ENCODE measurements at places on chromosomes 12 and 14.

DNA sequence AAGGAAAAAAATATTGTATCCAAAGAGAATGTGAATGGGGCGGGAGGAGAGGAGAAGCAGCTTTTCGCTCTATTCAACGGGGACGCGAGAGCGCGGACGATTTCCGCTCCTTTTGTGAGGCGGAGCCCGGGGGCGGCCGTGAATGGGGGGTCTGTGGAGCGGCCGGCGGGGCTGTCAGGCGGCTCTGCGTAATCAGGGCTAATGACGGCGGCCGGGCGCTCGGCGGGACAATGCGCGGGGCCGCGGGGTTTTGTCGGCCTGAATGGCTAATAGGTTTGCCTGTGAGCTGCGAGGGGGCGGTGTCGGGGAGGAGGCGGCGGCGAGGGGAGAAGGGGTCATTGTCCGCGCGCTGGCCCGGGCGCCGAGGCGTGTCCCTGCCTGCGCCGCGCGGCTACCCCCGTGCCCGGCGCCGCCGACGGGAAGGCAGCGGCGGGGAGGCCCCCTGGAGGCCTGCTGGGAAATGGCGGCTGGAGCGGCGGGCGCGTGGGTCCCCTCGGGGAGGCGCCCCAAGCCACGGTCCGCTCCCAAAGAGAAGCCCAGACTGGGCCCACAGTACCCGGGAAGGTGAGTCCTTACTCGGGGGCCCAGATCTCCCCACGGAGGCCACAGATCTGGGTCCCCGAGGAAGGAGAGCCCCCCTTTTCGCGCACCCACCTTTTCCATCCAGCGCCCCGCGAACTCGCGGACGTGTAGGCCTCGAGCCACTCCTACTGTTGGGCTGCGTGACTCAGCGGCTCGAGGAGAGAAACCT, 6.0 kb downstream of the SIX6 start:
- DNase-seq, result peak; percentile 59

- no peak for DNase-seq
These were observed 30.8 kb upstream of the RESF1 start for GRCh38 chr12:31928246-31929026.

- peak; percentile 4 for DNase-seq
These were observed 54.6 kb upstream of the CCDC175 start for GRCh38 chr14:59631237-59631636.

DNA sequence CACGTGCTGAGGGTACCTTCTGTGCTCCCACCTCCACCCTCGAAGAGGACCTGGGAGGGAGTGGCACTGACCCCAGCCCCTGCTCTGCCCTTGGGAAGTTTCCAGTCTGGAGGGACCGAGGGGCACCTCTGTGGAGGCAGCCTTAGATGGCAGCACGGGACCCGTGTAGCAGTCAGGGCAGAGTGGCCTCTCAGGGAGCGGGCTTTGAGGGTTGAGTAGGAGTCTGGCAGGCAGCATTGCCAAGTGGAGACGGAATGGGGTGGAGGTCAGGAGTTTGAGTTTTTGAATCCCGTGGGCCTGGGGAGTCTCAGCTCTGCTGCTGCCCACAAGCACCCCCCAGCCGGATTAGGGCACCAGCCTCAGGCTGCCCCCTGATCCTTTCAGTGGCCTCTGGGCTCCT, 21.6 kb downstream of the KIF26A start:
- no peak for DNase-seq

DNA sequence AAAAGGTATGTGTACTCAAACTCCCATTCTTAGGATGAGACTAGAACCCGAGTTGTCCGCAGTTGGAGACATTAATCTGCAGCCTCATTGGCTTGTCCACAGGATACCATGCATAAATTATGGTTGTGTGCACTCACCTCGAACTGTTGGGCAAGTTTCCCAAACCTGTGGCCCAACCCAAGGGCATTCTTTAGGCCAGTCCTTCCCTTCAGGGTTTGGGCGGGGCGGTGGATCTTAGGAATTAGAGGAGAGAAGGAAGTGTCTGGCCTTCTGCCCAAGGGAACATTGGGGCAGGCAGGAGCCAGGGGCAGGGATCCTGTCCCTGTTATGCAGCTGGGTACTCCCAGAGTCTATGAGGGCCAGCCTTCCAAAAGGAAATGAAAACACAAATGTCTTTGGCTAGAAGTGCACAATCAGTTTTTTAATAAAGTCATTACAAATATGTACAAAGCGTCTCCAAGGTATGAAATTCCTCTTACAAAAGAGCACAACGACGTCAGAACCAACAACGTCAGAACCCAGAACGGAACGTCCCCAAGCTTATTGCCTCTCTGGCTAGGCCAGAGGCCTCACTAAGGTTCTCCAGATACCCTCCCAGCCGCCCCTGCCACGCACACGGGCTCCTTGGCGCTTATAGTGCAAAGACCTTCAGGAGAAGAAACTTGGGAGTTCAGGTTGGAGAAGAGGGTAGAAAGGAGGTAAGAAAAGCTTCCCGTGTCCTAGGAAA, 25.3 kb downstream of the HRK start:
- no peak for DNase-seq

DNA sequence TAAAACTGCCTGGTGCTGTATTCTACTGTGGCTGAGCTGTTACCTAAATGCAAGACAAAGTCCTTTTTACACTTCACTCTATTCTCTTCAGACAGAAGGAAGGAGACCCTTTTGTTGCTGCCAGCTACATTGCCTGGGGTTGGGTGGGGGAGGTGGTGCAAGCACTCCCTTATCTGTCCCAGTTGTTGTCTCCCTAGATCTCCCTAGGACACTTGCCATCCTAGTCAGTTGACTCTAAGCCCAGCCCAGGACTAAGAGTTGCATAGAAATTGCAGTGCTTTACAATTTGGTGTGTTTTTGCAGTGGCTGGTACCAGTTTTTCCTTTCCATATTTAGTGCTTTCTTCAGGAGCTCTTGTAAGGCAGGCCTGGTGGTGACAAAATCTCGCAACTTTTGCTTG, 35.1 kb downstream of the SCYL2 start:
- no peak for DNase-seq

DNA sequence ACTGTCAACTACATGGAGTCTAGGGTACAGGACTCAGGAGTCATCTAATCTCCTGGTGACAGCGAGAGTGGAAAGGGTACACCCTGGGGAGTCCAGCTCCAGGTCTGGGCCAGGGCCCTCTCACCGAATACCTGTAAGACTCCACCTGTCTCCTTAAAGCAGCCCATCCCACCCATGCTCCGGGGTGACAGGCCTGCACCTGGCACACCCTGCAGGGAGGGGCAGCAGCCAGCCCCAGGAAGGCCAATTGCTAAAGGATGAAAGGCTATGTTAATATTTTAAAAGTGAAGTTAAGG, 45.5 kb downstream of the STX2 start:
- no peak for DNase-seq

GRCh38 chr12:26696613-26697092, 136.3 kb downstream of the ITPR2 start:
- DNase-seq, result no peak

DNA sequence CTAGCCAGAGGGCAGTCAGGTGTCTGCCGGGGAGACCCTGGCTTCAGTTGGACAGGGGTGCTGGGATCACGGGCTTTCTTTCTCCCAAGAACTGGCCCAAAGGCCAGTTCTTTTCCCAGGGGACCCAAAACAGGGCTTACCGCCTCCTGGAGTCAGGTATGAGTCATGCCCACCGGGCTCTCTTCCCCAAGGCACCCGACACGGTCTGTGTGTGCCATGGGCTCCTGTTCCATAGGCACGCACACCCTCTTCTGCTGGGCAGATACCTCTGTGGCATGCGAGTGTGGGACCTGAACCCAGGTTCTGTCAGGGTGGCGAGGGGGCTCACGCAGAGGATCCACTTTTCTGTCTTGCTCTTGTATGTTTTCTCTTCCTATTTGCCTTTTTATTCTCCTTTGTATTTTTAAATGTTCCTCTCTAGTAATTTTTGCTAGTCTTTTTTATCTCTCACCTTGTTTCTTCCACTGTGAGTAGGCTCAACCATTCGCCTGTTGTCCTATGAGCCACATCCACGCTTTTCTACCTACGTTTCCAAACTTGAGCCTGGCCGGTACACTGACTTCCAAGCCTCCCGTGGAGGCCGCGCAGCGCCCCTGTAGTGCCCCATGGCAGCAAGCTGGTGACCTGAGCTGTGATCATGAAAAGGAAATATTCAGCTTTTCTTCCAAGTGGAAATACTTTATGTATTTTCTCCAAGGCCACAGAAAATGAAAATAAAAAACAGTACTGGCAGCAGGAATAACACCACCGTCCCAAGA, 362.2 kb downstream of the CACNA1C start:
- no peak for DNase-seq

DNA sequence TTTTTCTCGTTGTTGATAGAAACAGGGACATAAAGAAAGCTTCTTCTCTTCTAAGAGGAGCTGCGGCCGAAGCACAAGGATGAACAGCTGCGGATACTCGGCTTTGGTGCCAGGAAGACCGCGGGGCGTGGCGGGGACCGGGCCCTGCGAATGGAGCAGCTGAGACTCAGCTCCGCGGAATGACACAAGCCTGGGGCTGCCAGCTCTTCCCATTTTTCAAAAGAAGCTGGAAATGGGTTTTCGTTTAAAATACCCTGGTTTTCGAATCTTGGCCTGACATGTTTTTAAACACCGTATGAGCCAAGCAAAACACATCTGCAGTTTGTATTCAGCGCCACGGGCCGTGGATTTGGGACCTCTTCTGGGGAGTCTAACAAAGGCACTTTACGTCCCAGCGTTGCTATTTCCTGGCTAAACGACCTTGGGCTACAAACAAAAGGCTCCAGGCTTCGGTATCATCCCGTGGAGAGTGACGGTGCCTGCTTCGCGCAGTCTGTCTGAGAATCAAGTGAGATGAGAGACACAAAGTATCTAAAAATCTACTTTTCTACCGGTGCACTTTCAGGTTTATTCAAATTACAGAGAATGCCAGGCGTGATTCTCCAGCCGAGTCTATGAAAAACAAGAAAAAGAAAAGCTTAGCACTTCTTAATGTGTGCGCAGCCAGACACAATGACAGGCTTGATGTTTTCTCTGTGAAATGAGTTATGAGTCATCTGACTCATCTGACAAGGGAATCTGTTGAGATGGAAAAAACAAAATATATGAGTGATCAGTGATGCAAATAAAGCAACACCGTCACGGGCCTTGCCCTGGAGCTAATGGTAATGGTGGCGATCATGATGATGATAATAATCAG, 114.0 kb upstream of the TMEM132D start:
- DNase-seq, result no peak

DNA sequence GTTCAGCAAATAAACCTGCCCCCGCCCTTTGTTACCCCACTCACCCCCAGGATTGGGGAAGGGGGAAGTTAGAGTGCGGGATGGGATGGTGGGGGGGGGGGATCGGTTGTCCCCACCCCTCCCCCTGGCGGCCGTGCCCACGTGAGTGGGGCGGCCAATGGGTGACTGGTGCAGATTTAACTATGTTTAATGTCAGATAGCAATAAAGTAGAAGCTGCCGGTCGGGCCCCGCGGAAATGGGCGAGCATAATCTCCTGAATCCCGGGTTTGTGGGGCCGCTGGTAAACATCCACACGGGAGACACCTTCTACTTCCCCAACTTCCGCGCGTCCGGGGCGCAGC, at the start of gene HOXC12:
TSS of gene HOXC12 (plus strand) at position 210 of the 342 bp plus-strand sequence. CDS start at position 237, 27 bp downstream.
- no peak for DNase-seq

DNA sequence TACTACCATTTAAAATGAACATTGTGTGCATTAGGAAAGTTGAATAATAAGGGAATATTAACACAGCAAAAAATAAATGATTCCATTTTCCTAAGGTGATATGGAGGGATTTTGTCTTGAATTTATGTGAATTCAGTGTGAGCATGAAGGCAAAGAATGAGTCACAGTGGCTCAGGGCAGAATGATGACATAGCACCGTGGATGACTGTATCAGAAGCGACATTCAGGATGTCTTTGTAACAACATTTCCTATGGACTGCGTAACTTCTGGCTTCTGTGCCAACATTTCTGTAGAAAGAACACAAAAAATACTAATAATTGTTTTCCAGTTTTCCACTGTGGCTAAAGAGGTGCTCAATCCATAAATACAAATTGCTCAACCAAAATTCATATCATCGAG, 54.6 kb downstream of the TTC8 start:
- DNase-seq, result no peak

GRCh38 chr12:39619316-39619659, 315 bp downstream of the ABCD2 start:
- no peak for DNase-seq

GRCh38 chr12:28158353-28158752, 31.9 kb upstream of the CCDC91 start:
- no peak for DNase-seq

DNA sequence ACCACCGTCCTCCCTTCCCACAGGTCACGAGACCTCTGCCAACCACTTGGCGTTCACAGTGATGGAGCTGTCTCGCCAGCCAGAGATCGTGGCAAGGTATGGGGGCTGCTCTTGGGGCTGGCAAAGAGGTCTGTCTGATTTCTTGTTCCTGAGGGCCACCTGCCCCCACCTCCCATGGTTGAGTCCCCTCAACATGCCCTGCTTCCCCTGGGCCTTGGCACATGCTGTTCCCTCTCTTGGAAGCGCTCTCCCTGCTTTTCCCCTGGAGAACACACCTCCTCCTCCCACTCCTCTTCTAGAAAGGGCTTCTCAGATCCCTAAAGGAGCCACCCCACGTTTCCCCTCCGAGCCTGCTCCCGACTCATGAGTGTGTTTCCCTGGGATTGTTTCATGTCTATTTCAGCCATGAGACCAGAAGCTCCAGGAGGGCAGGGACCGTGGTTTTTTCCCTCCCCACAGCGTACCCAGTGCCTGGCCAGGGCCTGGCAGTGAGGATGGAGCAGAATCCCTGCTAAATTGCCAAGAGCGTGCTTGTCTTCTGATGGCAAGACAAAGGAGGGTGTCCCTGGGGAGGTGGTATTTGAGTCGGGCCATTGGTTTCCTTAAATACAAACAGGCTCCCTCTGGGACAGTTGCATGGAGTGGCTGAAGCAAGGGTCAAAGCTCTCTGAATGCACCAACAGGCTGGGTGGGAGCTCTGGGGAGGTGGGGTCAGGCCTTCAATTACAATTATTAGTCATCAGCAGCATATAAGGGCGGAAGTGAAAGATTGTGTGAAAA, 34.1 kb downstream of the CYP46A1 start:
- no peak for DNase-seq

GRCh38 chr14:77682158-77682553, 25.7 kb downstream of the ALKBH1 start:
- no peak for DNase-seq

DNA sequence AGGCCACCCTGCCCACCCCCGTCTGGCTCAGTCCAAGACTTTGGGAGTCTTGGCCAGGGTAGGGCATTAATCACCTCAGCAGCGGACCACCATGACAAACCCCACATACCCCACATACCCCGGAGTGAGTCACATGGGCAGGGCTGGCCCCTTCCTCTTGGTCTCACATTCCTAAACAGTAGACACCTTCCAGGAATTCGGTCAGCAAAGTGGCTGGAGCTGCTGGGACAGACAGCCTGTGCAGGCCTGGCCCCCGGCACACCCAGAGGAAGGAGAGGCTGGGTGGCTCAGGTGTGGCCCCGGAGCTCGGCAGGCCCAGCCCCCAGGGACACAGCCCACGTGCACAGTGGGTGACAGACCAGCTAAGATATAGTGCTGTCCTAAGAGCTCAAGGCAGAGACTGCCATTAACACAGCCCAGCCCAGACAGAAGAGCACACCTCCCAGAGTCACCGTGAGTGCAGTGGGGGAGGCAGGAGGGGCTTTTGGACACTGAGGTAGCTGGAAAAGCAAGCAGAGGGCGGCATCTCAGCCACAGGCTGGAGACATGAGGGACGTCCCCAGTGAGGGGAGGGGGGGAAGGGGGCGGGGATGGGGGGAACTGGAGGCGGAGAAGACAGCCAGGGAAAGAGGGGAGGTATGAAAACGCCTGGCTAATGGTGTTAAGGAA, 24.0 kb downstream of the CCDC85C start:
- DNase-seq, result peak; percentile 90
